ENCODE measurements at places on chromosomes 7 and 10.

- DNase-seq: no peak
These were observed 47.5 kb downstream of the ZNF680 start for GRCh38 chr7:64515330-64515729.

GRCh38 chr7:99559175-99559915 lies 903 bp downstream of the ZNF655 start:
- no peak for DNase-seq

DNA sequence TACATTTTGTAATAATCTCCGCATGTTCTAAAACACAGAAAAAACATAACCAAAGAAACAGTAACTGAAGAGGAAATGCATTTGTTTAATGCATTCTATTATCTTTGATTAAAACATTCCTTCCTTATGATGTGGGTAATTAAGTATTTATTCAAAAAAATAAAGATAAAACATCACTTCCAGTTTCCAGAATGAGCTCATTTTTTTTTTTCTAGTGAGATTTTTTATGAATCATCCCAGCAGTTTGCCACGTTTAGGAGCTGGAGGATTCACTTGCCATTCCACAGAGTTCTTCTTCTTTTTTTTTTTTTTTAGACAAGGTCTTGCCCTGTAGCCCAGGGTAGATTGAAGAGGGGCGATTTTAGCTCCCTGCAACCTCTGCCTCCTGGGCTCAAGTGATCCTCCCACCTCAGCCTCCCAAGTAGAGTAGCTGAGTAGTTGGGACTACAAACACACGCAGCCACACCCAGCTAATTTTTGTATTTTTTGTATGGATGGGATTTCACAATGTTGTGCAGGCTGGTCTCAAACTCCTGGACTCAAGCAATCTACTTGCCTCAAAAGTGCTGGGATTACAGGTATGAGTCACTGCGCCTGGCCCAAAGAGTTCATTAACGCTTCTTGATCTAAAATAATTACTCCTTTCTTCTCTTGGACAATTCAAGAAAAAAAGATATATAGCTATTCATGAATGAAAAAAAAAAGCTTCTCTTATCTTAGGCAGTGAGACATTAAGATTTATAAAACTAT lies 177.3 kb downstream of the DKK1 start:
- DNase-seq: no peak

- DNase-seq: no peak
These were observed 50.1 kb downstream of the SFTPD start for GRCh38 chr10:79898597-79899325.

- DNase-seq: no peak
These were observed 29.9 kb downstream of the VWDE start for GRCh38 chr7:12373580-12374263.

DNA sequence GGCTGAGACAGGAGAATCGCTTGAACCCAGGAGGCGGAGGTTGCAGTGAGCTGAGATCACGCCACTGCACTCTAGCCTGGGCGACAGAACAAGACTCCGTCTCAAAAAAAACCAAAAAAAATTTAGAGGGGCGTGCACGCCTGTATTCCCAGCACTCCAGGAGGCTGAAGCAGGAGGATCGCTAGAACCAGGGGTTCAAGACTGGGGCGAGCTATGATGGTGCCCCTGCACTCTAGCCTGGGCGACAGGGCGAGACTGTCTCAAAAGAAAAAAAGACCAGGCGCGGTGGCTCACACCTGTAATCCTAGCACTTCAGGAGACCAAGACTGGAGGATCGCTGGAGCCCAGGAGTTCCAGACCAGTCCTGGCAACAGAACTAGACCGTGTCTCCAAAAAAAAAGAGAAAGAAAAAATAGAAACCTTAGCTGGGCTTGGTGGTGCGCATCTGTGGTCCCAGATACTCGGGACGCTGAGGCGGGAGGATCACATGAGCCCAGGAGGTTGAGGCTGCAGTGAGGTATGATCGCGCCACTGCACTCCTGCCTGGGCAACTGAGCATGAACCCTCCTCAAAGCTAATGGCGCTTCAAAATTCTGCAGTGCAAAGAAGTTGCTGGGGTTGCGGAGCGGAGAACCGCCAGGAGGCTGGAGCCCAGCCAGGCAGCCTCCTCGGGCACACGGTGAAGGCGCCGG lies 382 bp upstream of the MBLAC1 start:
- no peak for DNase-seq

DNA sequence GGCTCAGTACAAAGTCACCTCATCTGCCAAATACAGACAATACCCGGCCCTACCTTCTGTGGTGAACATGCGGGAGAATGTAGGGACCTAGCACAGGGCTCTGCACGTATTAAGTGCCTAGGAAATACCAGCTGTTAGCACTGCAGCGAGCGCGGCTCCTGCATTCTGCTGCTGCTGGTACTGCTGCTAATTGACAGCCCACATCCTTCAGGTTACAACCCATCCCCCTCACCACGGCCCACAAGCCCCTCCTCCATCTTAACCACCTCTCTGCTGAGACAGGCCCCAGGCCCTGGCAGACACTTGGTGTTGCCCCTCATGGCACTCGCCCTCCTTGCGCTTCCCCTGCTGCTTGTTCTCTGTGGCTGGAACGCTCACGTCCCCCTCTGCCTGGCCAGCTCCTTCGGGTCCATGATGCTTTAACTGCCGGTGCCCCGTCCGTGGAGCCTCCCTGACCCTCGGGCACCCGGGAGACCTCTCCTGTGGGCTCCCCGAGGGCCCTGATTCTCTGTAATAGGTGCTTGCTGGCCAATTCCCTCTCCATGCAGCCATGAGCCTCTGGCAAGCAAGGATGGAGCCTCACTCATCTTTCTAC lies 53.3 kb upstream of the LOXL4 start:
- DNase-seq: no peak

- DNase-seq: no peak
These were observed 32.5 kb upstream of the BMPER start for GRCh38 chr7:33872870-33873269.

DNA sequence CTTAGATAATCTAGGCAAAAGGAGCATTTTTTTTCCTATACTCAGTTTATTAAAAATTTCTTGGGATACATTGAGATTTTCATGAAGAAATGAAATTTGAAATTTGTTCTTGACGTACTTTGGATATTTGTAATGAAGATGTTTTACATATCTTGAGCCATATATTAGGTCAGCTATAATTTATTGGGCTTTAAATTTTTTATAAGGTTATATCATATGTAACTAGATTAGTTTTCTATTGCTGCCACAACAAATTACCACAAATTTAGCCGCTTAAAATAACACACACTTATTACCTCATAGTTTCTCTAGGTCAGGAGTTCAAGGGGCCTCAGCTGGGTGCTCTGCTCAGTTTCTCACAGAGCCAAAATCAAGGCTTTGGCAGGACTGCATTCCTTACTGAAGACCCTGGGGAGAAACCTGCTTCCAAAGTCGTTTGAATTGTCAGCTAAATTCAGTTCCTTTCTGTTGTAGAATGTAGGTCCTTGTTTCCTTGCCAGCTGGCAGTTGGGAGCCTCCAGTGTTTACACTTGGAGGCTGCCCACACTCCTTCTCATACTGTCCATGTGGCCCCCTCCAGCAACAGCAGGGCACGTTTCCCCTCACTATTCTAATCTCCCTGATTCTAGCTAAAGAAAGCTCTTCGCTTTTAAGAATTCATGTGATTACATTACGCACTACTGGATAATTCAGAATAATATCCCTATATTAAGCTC lies 42.6 kb upstream of the DNAH11 start:
- no peak for DNase-seq

DNA sequence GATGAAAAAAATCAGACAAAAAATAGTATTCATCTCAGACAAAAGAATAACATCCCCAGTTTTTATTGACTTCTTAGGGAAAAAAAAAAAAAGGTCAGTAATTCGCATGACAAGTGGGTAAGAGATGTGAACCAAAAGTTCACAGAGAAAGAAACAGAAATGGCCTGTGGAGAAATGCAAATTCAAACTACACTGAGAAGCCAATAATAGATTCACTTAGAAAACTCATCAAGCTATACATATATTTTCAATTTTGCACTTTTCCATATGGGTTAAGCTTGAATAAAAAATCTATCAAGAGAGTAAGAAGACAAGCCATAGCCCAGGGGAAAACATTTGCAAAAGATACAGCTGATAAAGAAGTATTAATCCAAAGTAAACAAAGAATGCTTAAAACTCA lies 28.0 kb downstream of the HERC4 start:
- DNase-seq: no peak

DNA sequence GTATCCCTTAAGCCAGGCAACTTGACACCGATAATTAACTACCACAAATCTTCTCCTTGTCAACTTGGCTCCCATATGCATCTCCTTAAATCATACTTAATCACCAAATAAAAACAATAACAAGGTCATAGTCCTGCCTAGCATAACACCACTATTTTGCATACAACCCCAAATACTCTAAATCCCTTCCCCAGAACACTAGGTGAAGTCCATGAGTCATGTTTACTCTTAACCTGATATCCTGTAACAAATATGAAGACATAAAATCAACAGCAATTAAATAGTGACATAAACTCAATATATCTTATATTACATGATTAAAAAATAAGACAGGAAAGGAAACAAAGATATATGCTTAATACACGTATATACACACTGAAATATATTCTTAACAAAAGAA lies 362.0 kb downstream of the ETV1 start:
- no peak for DNase-seq

All from bone marrow (tissue), 2 donors.